Body of pancreas (tissue), 4 donors: ENCODE measurements at places on chromosomes 12 and 14.

DNA sequence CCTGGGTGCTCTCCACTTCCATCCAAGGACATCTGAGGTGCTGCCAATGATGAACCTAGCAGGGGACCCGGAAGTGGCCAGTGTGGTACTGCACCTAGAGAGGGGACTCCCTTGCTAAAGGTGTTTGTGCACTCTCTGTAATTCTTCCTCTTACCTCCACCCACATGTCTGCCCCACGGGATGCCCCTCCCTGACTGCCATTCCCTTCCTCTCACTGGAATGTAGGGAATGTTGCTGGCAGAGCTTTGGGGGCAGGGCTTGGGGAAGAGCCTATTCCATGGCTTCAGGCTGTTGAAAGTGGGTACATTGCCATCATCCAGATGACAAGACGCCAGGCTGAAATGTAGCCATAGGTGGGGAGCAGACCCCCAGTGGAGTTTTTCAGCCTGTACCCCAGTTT, 153.2 kb downstream of the SMOC1 start:
- DNase-seq = no peak

- no peak for DNase-seq
Measured at GRCh38 chr12:6444704-6445688, at the start of gene CD27. TSS of gene CD27 (plus strand) at chr12:6444955. CDS start at chr12:6445096, 141 bp downstream.

- no peak for DNase-seq
Measured at GRCh38 chr12:49201595-49202295, 12.9 kb upstream of the TUBA1A start.

- DNase-seq = no peak
Measured at GRCh38 chr14:89430391-89431236, 13.6 kb upstream of the FOXN3 start.

GRCh38 chr12:13342971-13343370, 146.4 kb downstream of the EMP1 start:
- no peak for DNase-seq

- no peak for DNase-seq
Measured at GRCh38 chr12:95882080-95882479, 23.3 kb downstream of the SNRPF start.

DNA sequence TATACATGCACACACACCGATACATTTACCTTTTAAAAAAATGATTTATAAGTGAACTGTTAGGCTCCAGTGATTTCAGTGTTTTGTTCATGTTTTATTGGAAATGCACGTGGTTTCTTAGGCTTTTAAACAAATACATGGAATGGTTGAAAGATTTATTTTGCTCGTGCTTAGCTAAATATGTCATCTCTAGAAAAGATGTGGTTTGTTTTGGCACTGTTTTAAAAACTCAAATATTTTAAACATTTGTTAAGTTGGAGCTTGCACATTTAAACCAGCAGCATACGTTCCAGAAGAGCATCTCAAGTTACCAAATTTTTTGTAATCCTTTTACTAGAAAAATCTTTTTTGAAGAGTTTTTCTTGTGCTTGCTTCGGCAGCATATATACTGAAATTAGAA, 44.5 kb downstream of the FOXA1 start:
- no peak for DNase-seq

DNA sequence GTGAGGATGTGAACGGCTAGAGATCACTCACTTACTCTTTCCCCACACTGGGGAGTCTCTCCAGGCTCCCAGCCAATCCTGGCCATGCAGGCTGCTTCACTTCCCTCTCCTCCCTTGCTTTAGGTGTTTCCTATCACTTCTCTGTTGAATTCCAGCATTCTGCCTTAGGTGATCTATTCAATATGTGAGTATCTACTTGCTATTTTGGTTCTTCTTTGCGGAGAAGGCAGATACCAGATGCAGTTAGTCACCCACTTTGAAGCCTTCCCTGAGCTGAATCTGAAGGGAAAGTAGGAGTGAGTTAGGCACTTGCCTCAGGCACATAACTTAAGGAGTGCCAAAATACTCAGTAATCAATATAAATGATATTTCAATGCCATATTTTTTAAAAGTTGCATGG, 36.0 kb upstream of the FAR2 start:
- no peak for DNase-seq
